Putamen (tissue), 1 donor: ENCODE measurements at places on chromosomes 2 and 18.

- DNase-seq: no peak
These were observed 8.5 kb upstream of the CXCR4 start for GRCh38 chr2:136126421-136126926.

- DNase-seq: no peak
These were observed 68.9 kb downstream of the USP40 start for GRCh38 chr2:233497692-233498091.

- no peak for DNase-seq
These were observed 132.1 kb downstream of the TFCP2L1 start for GRCh38 chr2:121152861-121153260.

- DNase-seq: no peak
These were observed 164.4 kb upstream of the KLHL29 start for GRCh38 chr2:23220513-23221094.

- no peak for DNase-seq
These were observed 226.0 kb downstream of the FAM210A start for GRCh38 chr18:13500227-13500865.

GRCh38 chr2:16073921-16074425, 133.6 kb downstream of the MYCN start:
- no peak for DNase-seq

DNA sequence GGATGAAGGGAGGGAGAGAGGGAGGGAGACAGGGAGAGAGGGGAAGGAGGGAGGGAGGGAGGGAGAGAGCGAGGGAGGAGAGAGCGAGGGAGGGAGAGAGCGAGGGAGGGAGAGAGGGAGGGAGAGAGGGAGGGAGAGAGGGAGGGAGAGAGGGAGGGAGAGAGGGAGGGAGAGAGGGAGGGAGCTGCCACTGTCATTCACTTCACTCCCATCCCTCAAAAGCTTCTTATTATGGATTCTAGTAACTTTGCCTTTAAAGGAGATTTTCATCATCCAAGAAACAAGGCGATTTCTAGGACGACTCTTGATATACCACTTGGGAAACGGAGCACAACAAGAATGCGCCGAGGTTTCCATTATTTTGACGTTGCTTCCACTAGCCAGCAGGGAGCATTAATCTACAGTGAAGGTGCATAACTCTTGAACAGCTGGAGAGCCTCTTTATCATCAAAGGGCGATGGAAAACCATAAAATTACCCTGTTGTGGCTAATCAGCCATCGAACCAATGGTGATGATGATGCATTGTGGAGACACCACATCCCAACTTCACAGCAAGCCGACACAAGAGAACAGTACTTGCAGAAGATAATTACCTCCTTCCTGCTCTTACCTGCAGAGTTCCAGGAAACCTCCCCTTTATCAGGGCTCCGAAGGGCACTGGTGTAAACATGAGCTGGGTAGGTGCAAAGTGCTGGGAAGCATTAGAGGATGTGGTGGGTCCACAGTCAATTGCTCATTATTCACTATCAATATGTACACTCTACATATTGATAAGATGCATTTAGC, 130.5 kb downstream of the EIPR1 start:
- DNase-seq: no peak
